ENCODE measurements at places on chromosomes 13 and 19. TPM values are rescaled to one million over a fixed set of nuclear protein-coding genes. Genes with fewer than 3 reads are reported as not detected.

Gene KCNRG
- total RNA-seq: 6.0 TPM

Gene SLC10A2
- total RNA-seq: not detected

Gene FPR2
- total RNA-seq: not detected

Gene MED26
- total RNA-seq: 12.9 TPM

Gene PROZ
- not detected for total RNA-seq

Gene PSG11
- not detected for total RNA-seq

Gene SKA3
- 6.1 TPM for total RNA-seq

Gene ADGRE2
- 5.2 TPM for total RNA-seq

Gene URAD
- not detected for total RNA-seq

Gene HRC
- not detected for total RNA-seq

Gene CACNA1A
- total RNA-seq: 1.3 TPM
